ENCODE measurements at places on chromosomes 13 and 19.

- no peak for ATAC-seq
Measured at GRCh38 chr13:39712626-39713025, 57.2 kb downstream of the COG6 start.

GRCh38 chr13:76466043-76466442 lies 420.2 kb downstream of the KCTD12 start:
- no peak for ATAC-seq

- peak; percentile 69 for ATAC-seq
Measured at GRCh38 chr19:19034204-19034624, 811 bp downstream of the ARMC6 start.

DNA sequence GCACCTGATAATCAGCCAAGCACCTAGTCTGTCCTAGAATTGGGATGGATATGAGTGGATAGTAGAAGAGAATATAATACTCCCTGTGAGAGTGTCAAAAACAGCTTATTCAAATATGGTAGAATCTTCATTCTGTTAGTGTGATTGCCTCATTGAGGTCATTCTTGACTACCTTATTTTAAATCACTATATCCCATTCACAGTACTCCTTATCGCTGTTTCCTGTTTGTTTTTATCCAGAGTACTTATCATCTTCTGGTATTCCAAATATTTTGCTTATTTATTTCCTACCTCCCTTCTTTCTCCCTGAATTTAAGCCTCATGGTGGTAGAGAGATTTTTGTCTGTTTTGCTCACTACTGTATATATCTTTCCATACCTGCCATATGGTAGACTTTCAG lies 9.9 kb downstream of the NDFIP2 start:
- no peak for ATAC-seq

DNA sequence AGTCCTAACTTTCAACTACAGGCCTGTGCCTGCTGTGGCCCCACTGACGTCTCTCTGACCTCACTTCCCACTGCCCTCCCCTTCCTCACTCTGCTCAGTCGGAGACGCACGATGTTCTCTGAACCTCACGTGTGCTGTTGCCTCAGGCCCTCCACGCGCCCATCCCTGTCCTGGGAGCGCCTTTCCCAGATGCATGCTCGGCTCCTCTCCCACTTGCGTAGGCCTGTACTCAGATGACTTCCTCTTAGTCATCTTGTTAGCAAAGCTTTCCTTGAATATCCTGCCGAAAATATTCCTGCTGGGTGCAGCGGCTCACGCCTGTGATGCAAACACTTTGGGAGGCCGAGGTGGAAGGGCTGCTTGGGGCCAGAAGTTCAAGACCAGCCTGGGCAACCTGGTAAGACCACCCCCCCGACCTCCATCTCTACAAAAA lies 9.3 kb upstream of the SYT5 start:
- ATAC-seq = no peak

DNA sequence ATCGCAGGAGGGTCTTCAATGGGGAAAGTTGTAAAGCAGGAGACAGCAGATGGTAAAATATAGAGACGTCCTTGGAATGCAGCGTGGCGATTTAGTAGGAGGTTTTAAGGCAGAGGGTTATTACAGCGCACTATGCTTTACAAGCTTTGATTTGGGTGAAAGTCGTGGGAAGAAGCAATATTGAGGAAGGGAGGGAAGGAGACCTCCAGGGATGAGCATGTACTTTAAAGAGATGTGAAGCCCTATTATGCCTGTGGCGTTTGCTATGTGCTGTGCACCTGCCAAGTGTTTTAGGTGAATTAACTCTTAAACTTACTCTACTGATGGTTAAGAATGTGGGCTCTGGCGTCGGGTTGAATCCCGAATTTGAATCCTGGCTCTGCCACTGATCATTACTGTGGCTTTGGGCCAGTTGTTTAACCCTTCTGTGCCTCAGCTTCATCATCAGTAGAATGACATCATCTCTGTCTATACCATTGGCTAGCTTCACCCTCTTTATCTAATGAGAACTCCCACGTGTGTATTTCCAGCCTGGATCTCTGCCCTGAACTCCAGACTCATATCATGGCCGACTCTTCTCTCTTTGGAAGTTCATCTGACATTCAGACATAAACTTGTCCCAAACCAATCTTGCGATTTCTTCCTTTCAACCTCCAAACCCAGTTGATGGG lies 583 bp downstream of the CCDC61 start:
- no peak for ATAC-seq

DNA sequence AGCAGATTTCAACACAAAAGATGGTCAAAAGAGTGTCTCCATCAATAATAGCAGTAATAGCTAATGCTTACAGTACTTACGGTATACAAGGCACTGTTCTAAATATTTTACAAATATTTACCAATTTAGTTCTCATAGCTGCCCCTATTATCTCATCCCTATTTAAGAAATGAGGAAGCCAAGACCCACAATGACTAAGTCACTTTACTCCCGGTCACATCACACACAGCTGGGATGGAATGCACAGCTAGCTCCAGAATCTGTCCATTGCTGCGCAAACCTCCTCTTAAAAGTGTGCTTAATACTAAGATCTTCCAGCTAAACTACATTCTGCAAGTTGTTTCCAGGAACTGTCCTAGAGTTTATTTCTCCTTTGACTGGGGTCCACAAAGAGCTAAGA lies 63.4 kb downstream of the RAP2A start:
- no peak for ATAC-seq

DNA sequence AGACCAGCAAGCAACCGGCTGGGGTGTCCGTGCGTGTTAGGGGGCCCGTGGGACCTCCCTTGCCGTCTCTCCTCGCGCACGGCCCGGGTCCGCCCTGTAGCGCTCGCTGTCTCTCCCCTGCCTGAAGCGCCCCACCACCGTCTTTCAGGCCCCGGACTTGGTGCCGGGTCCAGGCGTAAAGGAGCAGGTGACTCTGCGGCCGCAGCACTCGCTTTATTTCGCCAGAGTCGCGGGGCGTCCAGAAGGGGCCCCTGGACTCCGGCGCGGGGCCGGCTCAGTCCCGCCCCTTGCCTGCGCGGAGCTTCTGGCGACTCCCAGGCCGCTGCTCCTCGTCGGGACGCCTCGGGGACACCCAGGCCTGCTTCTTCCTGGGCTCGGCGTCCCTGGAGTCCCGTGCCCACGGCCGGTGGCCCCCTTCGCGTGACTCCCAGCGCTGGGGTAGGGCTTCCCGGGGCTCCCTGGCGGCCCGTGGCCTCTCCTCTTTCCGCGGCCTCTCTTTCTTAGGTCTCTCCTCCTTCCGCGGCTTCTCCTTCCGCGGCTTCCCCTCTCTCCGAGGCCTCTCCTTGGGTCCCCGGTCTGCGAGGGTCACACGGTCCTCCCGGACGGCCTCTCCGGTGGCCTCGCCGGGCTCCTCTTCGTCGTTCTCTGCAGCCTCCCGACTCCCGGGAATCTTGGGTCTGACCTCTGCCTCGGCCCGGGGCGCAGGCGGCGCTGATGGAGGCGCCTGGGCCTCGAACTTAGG lies 3.1 kb downstream of the AMH start:
- ATAC-seq = no peak

DNA sequence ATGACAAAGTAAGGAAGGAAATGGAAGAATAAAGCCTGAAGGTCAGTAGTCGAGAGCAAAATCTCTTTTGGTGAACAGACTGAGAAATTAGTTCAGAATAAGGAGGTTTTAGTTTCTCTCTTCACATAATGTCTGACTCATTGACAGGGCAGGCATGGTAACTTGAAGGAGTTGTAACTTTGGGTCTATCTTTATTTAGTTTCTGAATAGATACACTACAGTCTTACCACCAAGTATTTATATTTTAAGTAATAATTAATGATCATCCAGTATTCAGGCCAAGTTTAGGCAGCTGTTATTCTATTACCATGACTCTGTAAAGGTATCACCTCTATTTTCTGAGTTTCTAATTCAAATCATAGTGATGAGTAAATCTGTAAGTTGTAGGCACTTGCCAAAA lies 219.9 kb downstream of the SPRY2 start:
- no peak for ATAC-seq

DNA sequence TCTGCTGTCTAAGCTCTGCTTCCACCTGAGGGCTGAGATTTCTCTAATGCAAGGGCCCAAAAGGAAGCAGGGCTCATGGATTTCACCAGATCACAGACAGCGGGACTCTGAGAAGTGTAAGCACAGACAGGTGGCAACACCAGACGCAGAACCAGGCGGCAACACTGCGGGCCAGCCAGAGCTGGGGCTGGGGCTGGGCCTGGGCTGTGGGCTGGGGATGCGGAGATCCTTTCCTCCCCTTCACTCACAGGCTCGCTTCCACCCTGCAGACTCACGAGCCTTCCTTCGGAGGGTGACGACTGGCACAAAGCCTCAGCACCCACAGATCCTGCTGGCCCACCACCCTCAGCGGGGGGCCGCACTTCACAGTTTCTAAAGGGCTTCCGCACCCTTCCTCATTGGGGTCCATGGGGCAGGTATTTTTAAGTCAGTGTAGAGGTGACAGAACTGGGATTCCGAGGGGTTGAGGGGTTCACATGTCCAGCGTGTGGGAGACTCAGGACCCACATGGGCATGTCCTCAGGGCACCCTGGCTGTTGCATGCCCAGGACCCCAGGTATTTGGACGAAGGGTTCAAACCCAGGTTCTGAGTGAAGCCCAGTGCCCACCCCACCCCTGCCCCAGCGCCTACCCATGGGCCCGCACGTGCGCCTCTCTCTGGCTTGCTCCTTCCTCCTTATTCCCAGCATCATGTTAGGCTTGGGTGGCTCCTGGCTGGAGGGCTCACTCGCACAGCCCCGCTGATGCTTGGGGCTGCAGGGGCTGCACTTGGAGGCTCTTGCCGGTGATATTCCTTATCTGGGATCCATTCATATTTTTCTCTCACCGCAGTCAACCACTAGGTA lies 137.3 kb upstream of the GPR12 start:
- no peak for ATAC-seq

DNA sequence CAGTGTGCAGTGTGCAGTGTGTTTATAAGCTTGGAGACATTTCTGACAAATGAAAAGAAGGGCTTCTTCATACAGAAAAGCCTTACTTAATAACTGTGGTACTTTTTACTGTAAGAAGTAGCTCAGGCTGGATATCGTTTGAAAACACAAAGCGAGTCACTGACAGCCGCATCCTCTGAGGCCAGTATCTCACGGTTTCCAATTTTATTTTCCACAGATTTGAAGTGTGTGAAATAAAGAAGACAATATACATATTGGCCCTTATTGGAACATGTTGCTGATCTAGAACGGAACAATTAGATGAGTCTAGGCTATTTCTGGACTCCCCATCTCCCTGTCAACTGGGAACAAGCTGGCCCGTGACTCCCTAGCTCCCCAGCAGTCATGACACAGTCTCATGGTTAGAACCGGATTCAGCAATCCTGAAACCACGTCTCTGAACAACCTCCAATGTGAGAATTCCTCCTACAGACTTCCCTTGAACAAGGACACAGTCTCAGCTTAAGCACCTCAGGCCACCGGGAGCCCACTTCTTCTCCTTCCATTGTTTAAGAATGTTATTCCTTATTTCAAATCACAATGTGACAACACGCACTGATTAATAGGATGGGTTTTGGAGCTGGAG lies 484.5 kb downstream of the COG6 start:
- ATAC-seq = no peak

GRCh38 chr19:44684892-44685863 lies 13.8 kb upstream of the CEACAM16 start:
- peak; percentile 68 for ATAC-seq

DNA sequence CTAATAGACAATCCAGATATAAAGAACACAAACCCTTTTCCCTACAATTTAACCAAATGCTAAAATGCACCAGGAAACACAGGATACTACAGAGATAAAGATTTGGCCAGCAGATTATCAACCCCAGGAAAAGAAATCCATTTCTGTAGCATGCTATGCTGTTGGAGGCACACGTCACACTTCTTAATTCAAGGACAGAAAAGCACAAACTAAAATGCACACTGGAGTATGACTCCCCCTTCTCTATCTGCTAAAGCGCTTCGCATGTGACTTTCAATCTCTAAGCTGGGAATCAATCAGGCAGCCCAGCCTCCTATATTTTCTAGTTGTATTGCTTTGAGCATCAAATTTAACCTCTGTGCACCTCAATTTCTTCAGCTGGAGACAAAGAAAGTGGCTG lies 22.2 kb downstream of the ABCC4 start:
- ATAC-seq = no peak

- no peak for ATAC-seq
Measured at GRCh38 chr13:100364591-100364990, 224.0 kb downstream of the GGACT start.

- ATAC-seq = no peak
Measured at GRCh38 chr19:11024259-11024658, 63.4 kb downstream of the SMARCA4 start.

GRCh38 chr13:76921516-76921915 lies 26.8 kb upstream of the ACOD1 start:
- ATAC-seq = no peak

GRCh38 chr13:22707946-22708345 lies 472.8 kb upstream of the SGCG start:
- ATAC-seq = no peak

- ATAC-seq = no peak
Measured at GRCh38 chr13:21826214-21827015, 155.5 kb downstream of the FGF9 start.

- ATAC-seq = no peak
Measured at GRCh38 chr13:94659598-94659946, 52.8 kb downstream of the SOX21 start.

- no peak for ATAC-seq
Measured at GRCh38 chr19:55118401-55118991, 1.1 kb upstream of the PPP1R12C start.

DNA sequence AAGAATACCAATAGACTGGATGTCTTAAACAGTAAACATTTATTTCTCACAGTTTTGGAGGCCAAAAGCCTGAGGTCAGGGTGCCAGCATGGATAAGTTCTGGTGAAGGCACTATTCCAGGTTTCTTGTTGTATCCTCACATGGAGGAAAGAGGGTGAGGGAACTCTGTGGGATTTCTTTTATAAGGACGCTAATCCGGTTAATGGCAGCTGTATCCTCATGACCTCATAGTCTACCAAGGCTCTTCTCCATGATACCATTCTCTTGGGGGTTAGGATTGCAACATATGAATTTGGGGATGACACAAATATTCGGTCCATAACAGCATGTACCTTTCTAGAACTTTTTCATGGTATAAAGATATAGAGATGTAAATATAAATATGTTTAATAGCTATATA lies 412.0 kb downstream of the LMO7 start:
- ATAC-seq = no peak

GRCh38 chr13:47632311-47632710 lies 368.8 kb downstream of the SUCLA2 start:
- no peak for ATAC-seq

DNA sequence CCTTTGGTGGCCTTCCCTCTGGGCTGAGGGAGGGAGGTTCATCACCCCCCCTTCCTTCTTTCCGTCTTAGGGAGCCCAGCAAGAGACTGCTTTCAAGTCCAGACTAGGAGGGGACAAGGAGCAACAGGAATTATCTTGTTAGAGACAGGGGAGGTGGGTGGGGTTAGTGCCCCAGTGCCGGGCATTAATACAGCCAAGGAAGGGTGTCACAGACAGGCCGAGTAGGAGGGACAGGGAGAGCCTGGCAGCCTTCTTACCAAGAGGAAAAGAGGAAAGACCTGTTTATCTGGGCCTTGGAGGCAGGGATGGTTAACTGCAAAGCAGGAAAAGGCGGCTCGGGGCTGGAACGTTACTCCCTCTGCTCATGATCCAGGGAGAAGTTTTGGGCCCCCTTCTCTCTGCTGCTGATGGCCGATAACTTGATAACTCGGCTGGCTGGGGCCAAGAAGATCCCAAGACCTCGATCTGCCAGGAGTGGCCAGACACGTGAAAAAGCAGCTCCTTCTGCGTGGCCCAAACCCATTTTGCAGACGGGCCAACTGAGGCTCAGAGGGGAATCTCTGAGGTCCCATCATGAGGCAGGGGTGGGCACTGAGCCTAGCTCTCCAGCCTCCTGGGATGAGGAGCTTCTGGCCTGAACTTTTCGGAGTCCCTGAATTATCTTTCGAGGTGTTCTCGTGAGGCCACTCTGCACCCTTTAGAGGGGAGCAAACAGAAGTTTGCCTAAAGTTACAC lies 79.3 kb downstream of the PTPRS start:
- ATAC-seq = no peak

Measured in activated T-helper 17 cell treated with anti-CD3 and anti-CD28 coated beads, Interleukin-2, amount 50 U/mL, for 72 hours (primary cell).